Endothelial cell (in vitro differentiated cells): ENCODE measurements at places on chromosomes 6 and 20.

DNA sequence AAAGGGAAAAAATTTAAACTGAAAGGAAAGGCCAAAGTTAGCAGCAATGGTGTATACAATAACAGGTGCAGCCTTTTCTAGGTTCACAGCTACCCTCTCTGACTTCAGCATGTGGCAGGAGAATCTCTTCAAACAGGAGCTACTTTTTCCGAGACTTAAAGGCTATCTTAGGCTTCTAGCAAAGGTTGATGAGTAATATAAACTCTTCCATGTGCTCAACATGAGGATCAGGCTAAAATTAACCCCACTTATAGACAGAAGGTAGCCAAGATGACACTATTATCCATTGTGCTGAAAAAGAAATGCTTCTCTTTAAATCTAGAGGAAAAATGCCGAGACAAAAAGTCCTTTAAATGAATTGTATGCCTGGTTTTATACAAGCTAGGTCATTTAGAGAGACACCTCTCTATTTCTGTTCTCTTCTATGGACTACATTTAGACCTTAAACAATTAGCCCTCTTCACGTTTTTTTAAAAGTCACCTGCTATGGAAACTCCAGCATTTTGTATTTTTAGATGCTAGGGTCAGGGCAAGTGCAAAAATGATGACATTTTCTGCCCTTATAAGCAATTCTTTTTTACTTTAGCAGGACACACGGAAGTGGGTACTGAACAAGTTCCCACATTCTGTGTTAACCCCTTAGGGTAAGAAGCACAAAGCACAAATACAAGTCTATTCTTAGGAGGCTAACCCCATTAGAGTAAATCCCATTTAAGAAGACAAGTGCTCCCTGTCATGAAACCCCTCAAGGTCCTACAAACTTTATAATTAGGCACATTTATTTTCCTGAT, 216.8 kb upstream of the CITED2 start:
- DNase-seq: no peak
- H3K27me3 ChIP-seq: no peaks in the 10 kb centered on the region
- H3K4me3 ChIP-seq: no peak overlapping the region
- H3K4me1 ChIP-seq: peaks cover 9% of the 10 kb centered on the region
- H3K36me3 ChIP-seq: no peaks in the 10 kb centered on the region
- no peak overlapping the region for H3K27ac ChIP-seq

DNA sequence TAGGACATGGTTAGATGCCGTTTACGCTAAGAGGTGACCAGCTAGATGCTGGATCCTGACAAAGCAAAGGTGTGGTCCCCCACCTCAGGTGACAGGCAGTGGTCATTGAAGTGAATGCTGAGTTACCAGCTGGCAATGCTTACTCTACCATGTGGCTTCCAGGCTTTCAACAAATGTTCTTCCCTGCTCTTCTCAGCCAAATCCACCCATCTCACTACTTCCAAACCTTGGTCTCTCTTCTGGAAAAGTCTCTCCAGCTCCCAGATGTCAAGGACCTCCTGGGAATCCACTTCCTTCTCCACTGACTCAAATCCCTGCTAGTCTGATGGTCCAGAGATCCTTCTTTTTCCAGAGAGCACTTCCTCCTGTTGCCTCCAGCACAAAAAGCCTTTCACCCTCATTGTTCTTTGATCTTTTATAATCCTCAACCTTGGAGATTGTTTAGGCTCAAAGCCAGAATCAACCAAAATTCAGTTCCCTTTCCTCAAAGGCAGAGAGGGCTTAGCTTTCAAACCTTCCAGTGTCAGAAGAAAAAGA, 228.0 kb downstream of the ZNF217 start:
- no peak for DNase-seq
- peaks cover 3% of the 10 kb centered on the region for H3K27me3 ChIP-seq
- no peaks in the 10 kb centered on the region for H3K36me3 ChIP-seq
- H3K4me1 ChIP-seq: peaks cover 4% of the 10 kb centered on the region

- no peak for DNase-seq
- H3K27ac ChIP-seq: no peak overlapping the region
- no peak overlapping the region for H3K4me3 ChIP-seq
- no peaks in the 10 kb centered on the region for H3K36me3 ChIP-seq
Observed at GRCh38 chr6:121594053-121594452, 158.6 kb downstream of the GJA1 start.

GRCh38 chr6:167793421-167793820, 33.3 kb upstream of the AFDN start:
- no peak overlapping the region for H3K27ac ChIP-seq
- peaks cover 40% of the 10 kb centered on the region for H3K4me1 ChIP-seq
- H3K27me3 ChIP-seq: peaks cover 8% of the 10 kb centered on the region
- no peak overlapping the region for H3K4me3 ChIP-seq
- no peaks in the 10 kb centered on the region for H3K36me3 ChIP-seq
- DNase-seq: no peak

DNA sequence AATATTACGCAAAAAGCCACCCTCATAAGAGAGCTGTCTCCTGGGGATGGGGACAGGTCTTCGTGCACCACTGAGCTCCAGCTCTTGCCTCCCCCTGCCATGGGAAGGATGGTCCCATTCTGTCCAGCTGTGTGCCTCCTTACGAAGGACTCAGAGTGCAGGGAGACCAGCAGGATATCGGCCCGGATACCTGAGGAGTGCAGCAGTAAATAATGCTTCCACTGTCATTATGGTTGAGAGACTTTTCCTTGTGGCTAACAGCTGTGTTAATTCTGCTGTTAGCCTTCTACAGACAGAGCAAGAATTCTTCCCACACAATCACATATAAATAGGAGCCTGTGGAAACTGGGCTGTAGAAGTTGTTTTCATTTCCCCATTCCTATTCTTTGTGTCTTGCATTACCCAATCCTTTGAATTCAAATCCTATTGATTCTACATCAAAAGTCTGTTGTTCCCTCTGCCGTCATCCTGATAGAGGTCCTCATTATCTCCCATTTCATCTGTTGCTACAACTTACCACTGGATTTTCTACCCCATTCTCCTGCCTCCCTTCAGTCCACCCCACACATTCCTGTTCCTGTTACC, 364.6 kb upstream of the SOX4 start:
- H3K36me3 ChIP-seq: peaks cover 24% of the 10 kb centered on the region
- DNase-seq: no peak
- H3K4me1 ChIP-seq: peaks cover 11% of the 10 kb centered on the region
- no peak overlapping the region for H3K27ac ChIP-seq

- H3K4me1 ChIP-seq: peaks cover 39% of the 10 kb centered on the region
- H3K27ac ChIP-seq: peak overlapping the region; percentile 75
Observed at GRCh38 chr20:31605902-31606803, 1.1 kb downstream of the ID1 start.

DNA sequence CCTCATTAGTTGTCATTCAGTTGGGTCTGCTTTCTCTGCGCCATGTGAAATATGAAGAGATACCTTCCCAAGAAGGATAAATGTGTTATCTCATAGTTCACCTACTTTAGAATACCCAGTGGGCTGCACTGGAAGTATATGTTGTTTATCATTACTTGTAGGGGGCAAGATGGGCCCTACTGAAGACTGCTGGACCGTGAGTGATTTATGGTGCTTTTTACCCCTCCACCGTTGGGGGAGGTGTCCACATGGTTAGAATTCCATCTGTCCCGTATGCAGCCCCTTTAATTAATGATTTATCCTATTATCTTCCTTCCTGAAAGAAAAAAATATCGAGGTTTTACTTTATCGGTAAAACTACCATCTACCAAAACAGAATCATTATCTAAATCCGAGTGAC, 97.0 kb downstream of the TSHZ2 start:
- no peak overlapping the region for H3K4me3 ChIP-seq
- H3K27me3 ChIP-seq: peaks cover 7% of the 10 kb centered on the region
- H3K4me1 ChIP-seq: peaks cover 8% of the 10 kb centered on the region

- peaks cover 28% of the 10 kb centered on the region for H3K27me3 ChIP-seq
- no peak overlapping the region for H3K27ac ChIP-seq
- no peak overlapping the region for H3K4me3 ChIP-seq
- H3K4me1 ChIP-seq: peaks cover 27% of the 10 kb centered on the region
- H3K36me3 ChIP-seq: peaks cover 19% of the 10 kb centered on the region
Observed at GRCh38 chr6:169896826-169897456, 145.5 kb downstream of the ERMARD start.

DNA sequence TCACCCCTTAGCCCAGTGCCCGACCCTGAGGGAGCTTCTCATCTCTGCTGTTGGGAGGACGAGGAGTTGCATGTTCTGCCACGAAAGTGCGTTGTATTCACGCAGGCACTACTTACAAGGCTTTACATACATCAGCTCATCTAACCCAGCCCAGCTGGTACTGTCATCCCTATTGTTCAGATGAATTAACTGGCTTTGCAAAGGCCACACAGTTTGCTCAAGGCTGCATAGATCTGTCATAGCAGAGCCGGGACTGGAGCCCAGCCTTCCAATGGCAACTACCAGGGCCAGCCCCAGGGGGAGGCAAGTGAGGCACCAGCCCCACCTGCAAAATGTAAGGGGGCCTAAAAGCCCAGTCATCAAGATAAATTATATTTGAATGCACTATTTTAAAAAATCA, 257.6 kb downstream of the NFATC2 start:
- peaks cover 3% of the 10 kb centered on the region for H3K36me3 ChIP-seq
- H3K4me1 ChIP-seq: no peaks in the 10 kb centered on the region
- DNase-seq: no peak
- H3K27me3 ChIP-seq: peaks cover 6% of the 10 kb centered on the region
- no peak overlapping the region for H3K4me3 ChIP-seq

DNA sequence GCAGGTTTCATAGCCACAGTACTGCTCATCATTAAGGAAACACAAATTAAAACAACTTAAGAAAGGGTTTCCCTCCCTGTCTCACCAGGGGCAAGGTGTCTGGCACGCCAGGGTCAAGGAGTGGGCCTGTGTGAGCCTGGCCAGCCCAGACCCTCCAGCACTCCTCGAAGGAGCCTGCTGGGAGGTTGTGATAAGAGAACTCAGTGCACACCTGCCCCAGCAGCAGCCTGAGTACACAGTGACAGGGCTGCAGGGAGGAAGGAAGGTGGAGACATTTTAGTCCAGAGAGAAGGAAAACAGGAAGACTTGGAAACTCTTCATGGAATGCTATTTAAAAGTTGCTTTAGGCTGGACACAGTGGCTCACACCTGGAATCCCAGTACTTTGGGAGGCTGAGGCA, 14.1 kb downstream of the NINL start:
- H3K36me3 ChIP-seq: peaks cover 28% of the 10 kb centered on the region
- H3K27me3 ChIP-seq: peaks cover 2% of the 10 kb centered on the region
- H3K27ac ChIP-seq: peak overlapping the region; percentile 92
- DNase-seq: peak; percentile 38
- peak overlapping the region; percentile 44 for H3K4me3 ChIP-seq

DNA sequence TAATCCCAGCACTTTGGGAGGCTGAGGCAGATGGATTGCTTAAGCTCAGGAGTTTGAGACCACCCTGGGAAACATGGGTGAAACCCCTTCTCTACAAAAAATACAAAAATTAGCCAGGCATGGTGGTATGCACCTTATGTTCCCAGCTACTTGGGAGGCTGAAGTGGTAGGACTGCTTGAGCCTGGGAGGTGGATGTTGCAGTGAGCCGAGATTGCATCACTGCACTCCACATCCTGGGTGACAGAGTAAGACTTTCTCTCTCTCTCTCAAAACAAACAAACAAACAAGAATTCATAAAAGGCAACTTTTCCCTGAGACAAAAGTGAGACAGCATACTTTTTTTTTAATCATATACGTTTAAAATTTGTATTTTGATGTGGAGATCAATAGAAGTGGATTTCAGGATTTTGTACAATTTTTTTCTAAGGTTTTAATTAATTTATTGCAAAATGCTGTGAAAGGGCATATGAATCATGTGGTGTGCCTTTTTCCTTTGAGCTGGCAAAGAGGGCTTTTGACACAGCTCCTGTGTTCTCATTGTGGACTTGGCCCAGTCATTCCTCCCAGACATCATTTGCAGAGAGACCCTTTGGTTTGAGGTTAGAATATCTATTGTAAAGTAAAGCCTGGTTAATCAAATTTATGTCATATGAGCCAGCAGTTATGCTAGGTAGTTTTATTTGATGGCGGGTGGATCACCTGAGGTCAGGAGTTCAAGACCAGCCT, 77.1 kb downstream of the TULP4 start:
- no peak for DNase-seq
- no peak overlapping the region for H3K4me3 ChIP-seq

DNA sequence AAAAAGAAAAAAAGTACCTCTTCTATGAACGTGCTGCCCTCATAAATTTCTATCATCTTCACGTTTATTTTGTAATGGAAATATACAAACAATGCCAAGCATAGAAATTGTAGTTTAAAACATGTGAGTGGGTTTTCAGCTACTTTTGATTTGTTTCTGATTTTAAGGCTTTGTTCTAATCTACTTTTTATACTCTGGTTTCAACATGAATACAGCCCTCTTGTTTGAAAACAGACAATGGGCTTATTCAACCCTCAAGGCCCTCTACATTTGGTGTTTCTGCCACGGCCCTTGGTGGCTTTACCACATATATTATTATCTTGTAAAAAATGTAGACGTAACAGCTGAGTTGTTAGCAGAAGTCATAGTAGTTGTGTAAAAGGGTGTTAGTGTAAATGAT, 153.9 kb downstream of the SOX4 start:
- DNase-seq: no peak
- peak overlapping the region; percentile 54 for H3K27ac ChIP-seq
- H3K36me3 ChIP-seq: peaks cover 3% of the 10 kb centered on the region
- H3K4me3 ChIP-seq: no peak overlapping the region
- no peaks in the 10 kb centered on the region for H3K27me3 ChIP-seq
- H3K4me1 ChIP-seq: peaks cover 27% of the 10 kb centered on the region

DNA sequence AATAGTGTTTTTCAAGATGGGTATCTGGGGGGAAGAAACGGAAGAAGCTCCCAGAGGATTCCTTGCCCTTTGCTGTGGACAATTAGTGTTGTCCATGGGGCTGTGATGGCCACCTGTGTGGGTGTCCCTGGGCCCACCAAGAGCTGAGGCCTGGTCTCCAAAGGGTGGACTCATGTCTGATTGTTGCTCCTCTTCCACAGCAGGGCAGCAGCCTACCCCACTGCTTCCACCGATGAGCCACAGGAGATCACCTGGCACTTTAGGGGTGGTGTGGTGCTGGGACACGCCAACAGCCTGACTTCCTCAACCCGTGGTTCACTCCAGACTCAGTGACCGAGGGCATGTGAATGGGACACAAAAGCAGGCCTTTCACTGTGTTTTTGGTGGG, 25.1 kb downstream of the PRPH2 start:
- no peak overlapping the region for H3K4me3 ChIP-seq
- H3K36me3 ChIP-seq: peaks cover 3% of the 10 kb centered on the region
- H3K4me1 ChIP-seq: peaks cover 12% of the 10 kb centered on the region
- H3K27ac ChIP-seq: no peak overlapping the region
- no peak for DNase-seq

DNA sequence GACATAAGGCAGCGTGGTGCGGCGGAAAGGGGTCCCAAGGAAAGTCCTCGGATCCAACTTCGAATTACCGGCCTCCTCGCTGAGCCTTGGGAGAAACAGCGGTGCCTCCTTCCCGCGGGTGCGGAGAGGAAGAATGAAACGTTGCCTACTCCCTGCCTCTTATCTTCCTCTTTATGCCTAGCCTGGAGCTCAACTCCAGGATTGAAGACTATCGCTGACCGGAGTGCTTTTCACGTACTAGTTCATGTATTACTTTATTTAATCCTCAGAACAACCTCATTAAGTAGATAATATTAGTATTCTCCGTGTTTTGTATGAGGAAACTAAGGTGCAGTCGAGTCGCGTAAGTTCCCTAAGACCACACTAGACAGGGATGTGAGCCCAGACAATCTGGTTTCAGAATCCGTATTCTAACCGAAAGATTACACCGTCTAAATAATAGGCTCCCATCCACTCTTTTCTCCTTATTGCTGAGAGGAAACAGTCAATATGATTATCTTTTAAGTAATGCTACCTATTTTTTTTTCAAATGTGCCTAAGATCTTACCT, 793 bp upstream of the PDSS2 start:
- H3K36me3 ChIP-seq: peaks cover 3% of the 10 kb centered on the region
- H3K27me3 ChIP-seq: peaks cover 2% of the 10 kb centered on the region
- peaks cover 8% of the 10 kb centered on the region for H3K4me1 ChIP-seq
- peak overlapping the region; percentile 97 for H3K4me3 ChIP-seq
- DNase-seq: no peak
- no peak overlapping the region for H3K27ac ChIP-seq
